ENCODE measurements at places on chromosomes 12 and 14.

DNA sequence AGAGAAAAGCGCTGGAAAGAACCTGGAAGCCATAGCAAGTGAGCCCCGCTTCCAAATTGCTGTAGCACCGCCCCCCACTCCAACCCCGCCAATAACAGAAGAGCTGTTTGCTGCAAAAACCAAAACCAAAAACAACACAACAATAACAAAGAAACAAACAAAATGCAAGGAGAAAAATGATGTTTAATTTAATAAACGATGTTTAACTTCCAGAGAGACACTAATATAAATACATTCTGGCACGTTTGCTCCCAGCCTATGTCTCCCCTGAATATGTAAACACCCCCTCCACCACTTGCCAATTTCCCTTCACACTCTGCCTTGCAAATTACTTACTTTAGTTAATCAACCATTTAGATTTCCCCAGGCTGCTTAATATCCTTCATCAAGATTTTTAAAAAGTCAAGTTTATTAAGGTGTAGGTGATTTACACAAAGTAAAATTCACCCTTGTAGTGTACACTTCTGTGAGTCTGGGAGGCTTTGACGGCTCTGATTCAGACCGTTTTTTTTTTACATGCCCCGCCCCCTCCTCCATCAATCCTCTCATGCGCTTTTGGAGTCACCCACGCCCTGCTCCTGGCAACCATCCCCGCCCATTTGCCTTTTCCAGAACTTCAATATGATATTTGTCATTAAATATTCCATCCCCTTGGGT lies 482 bp upstream of the IFI27L2 start:
- DNase-seq, result peak; percentile 34

DNA sequence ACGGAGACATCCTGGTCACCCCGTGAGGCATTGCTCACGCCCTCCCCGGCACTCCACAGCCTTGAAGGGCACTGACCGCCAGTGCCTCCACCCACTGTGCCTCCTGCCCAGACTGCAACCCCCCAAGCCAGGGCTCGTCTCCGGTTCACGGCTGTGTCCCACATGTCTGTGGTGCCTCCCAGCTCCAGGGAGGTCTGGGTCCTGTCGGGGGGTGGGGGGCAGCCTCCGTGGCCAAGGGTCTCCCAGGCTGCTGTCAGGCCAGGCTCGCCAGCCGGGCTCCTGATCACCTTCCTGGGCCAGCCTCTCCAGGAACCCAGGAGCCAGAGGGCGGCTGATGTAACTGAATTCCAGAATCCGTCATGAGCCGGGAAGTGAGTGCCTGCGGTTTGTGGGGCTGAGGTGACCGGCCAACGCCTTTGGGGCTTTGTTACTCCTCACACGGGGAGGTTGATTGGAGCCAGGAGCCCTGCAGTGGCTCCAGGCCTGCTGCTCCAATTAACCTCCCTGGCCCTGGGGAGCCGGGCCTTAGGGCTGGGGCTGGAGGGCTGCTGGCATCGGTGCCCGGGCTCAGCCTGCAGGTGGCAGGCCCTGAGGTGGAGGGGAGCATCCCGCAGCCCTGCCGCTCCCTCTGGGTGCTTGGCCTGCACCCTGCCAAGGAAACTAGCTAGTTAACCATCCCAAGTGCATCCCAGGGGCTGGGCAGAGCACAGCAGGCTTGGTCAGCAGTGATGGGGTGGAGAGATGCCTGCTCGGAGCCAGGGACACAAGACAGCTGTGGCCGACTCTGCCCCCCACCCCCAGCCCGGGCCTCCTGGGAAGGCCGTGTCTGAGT lies 36.4 kb upstream of the FBRSL1 start:
- no peak for DNase-seq

- no peak for DNase-seq
Observed at GRCh38 chr12:95699579-95699978, 91.0 kb downstream of the NTN4 start.

GRCh38 chr12:62731055-62731820 lies 203.7 kb downstream of the PPM1H start:
- DNase-seq, result peak; percentile 37

GRCh38 chr12:85152311-85152729 lies 116.2 kb downstream of the LRRIQ1 start:
- DNase-seq, result no peak

- peak; percentile 87 for DNase-seq
Observed at GRCh38 chr14:74712499-74713394, at the start of the genes AREL1 and FCF1. Gene AREL1, minus strand, starts transcription at chr14:74713080. Its CDS starts 27,465 bp downstream, at chr14:74685615. Gene FCF1, plus strand, starts transcription at chr14:74713144. Its CDS starts 54 bp downstream, at chr14:74713198.

- DNase-seq, result no peak
Observed at GRCh38 chr14:94330432-94330831, 7.3 kb upstream of the SERPINA6 start.

GRCh38 chr12:79370021-79370420 lies 320.7 kb downstream of the PAWR start:
- no peak for DNase-seq

DNA sequence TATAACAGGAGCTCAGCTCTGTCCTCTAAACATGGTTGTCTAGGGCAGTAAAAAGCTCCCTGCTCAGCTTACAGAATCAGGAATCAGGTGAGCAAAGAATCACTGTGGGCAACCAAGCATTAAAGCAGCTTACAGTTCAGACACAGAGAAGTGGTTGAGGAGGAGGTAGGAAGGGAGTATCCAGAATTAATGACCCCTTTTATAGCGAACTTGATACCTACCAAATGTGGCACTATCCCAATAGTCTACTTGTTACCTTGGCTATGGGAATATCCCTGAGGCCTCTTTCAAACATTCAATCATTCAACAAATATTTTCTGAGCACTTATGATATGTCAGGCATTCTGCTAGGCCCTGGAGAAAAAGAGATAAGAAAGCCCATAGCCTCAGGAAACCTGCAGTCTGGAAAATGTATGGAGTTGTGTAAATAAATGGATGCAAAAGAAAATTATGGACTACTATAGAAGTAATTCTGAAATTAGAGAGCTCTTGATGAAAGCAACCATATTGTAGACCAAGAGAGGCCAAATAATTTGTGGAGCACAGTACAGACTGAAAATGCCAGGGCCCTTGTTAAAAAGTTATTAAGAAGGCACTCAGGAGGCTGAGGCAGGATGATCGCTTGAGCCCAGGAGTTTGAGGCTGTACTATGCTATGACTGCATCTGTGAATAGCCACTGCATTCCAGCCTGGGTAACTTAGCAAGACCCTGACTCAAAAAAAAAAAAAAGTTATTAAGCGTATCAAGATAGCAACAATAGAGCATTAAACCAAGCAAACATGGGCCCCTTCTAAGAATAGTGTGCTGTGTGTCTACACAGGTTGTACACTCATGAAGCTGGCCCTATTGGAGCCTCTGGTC lies 134.0 kb upstream of the CPSF6 start:
- DNase-seq, result no peak

DNA sequence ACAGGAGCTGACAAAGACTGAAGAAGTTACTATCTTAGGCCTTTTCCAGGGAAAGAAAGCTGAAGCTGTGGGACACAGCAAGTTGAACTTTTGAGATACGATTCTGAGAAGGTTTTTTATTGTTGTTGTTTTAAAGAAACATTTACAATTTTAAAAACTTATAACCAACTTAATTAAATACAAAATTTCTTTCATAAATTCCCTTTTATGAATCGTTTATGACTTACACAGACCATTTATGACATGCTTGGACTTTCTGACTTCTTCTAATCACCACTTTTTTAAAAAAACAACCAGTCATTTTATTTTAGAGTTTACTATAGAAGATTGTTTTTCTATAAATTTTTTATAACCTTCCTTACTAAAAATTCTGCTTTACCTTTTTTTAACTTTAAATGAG lies 68.7 kb downstream of the DHRS2 start:
- DNase-seq, result no peak

DNA sequence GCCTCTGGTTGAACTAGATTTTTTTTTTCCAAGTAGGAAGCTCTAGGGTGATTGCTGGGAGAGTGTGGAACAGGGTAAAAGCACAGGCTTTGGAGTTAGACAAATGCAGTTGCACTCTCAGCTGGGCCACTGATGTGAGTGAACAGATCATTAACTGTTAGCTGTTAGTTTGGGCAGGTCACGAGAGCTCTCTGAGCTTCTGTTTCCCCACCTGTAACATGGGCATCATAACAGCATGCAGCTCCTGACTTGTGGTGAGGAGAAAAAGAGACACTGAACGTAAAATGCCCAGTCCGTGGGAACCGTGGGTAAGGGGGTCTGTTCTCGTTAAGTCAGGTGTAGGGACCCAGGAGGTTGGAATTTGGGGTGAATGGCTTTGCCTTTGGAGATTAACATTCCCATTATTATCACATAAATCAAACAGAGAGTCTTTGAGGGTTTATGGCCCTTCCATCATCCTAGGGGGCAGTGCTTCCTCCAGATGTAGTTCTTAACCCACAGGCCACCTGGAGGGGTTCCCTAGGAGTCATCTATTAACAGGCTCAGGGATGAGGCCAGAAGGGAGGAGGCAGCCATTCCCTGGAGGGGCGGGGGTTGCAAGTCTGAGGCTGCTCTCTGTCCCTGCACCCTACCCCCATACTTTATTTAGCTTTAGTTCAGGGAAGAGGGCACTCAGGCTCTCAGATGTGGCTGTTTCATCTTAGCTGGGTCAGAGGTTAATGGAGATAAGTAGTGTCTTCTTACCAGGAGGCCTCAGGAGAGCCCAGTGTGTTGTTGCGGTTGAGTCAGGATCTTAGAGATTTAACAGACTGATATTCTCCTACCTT lies 135.2 kb downstream of the DACT1 start:
- no peak for DNase-seq

DNA sequence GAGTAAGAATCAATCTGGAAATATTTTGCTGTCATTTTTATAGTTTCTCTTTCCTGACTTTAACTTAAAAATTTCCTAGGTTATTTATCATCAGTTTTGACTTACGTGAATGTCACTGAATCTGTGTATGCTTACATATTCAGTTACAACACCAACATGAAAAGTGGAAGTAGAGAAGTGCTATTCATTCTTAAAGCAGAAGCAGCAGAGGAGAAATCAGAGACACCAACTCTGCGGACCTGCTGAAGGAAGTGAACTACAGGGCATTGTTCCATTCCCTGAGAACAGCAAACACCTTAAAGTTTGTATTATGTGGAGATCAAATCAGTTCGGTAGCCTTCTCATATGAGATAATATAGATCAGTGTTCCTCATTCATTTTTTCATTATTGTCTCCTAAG lies 34.1 kb downstream of the RAD51B start:
- DNase-seq, result no peak

GRCh38 chr12:72226510-72226909 lies 45.7 kb upstream of the TRHDE start:
- no peak for DNase-seq

DNA sequence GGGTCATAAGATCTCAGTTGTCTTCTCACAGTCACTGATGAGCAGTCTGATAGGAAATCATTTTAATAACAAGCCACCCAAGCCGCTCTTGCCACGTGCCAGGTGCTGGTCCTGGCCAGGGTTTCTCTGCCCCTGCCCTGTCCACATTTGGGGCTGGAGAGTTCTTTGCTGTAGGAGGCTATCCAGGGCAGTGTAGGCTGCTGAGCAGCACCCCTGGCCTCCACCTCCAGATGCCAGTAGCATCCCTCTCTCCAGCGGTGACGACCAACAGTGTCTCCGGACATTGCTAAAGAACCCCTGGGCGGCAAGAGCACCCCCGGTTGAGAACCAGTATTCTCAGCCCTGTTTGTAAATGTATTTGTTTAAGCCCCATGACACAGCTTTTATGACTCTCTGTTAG lies 243.7 kb downstream of the GLT1D1 start:
- no peak for DNase-seq

DNA sequence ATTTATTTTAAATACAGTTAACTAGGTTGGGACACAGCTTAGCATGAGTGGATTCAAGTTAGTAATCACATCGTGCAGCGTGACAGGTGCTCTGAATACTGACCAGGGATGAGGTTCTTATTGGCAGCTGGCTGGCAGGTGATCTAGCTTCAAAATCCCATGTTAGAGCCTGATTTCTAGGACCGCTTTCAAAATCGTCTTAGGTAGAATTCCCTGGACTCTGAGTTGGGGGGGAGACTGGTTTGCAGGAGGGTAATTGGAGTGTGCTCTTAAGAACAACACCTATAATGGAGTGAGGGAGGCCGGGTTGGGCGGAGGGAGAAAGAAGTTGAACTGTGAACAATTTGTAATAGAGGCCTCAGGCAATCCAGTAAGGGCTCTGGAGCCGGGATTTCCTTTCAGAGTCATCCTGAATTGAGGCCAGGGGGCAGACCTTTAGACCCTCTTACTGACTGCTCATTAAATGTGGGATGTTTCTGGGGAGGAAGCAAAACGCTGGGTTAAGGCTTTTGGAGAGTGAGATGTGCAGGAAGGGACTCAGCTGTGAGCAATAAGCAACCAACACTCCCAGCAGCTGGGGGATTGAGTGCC lies 874 bp upstream of the YARS2 start:
- no peak for DNase-seq

GRCh38 chr12:6778217-6778573 lies 5.9 kb downstream of the LAG3 start:
- no peak for DNase-seq

- DNase-seq, result no peak
Observed at GRCh38 chr12:91926848-91927247, 218.8 kb downstream of the BTG1 start.

GRCh38 chr12:55703901-55704761 lies 3.6 kb downstream of the ITGA7 start:
- no peak for DNase-seq

- DNase-seq, result no peak
Observed at GRCh38 chr12:91397866-91398532, 215.4 kb upstream of the DCN start.

DNA sequence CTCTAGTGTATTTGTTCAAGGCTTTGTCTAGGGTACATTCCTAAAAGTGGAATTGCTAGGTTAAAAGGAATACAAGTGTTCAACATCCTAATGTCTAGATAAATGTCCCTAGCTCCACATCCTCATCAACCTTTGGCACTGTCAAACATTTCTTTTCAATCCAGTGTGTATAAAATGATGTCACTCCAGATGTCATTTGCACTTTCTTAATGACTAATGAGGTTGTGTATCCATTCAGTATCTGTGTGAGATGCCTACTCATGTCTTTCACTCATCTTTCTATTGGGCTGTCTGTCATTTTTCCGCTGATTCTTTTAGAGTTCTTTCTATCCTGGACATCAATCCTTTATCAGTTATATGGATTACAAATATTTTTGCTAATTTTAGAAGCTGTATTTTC lies 43.3 kb downstream of the ARMH4 start:
- no peak for DNase-seq

- DNase-seq, result peak; percentile 40
Observed at GRCh38 chr12:109518820-109519665, 41.6 kb downstream of the UBE3B start.

DNA sequence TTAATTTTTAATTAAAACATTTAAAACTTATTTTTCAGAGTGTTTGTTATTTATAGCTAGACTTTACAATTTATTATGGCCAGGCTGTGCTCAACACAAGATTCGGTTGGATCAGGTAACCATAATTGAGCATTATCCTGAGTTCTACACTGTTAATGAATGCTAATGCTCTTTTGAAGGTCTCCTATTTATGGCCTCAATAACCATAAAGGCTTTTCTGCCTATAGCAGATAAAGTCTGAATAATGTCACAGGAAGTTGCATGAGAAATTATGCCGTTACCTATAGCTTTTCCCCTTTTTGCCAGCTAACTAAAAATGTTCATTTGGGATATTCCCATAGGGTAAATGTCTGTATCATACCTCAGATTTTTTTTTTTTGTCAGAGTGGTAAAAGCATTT lies 269.4 kb upstream of the E2F7 start:
- no peak for DNase-seq
